ENCODE measurements at places on chromosomes 2 and 18. TPM values are rescaled to one million over a fixed set of nuclear protein-coding genes. Genes with fewer than 3 reads are reported as not detected.

DNA sequence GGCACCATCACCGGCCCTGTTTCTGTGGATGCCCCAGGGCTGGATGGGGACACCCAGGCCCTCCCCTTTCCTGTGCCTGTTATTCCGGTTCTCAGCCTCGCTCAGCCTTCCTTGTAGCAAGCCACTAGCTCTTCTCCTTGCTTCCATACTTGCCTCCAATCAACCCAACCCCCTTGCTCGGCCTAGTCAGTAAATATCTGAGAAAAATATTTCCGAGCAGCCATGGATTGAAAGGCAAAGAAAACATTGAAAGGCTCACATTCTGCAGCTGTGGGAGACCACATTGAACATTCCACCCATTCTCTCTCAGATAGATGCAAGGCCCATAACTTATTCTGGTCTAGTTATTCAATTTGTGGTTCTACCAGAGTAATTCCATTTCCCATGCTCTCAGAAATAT is 114.9 kb downstream of the SPP2 start:
- no peak for DNase-seq

The LCLAT1 gene
- polyA plus RNA-seq = 10.7 TPM

The GLI2 gene
- 2.7 TPM for polyA plus RNA-seq

The KYNU gene
- polyA plus RNA-seq = 4.5 TPM

Data from adrenal gland (tissue), 19 donors.